ENCODE measurements at places on chromosomes 2 and 18.

GRCh38 chr18:55998071-55998522, 410.1 kb upstream of the TCF4 start:
- DNase-seq, result no peak
- no peak overlapping the region for H3K27ac ChIP-seq
- H3K27me3 ChIP-seq, result no peaks in the 10 kb centered on the region

- no peak overlapping the region for H3K27ac ChIP-seq
- no peak overlapping the region for H3K4me3 ChIP-seq
- no peak for DNase-seq
Measured at GRCh38 chr18:9478545-9478944, 3.2 kb downstream of the RALBP1 start.

GRCh38 chr2:73174244-73174643, 28.1 kb upstream of the NOTO start:
- no peak for DNase-seq
- no peaks in the 10 kb centered on the region for H3K4me1 ChIP-seq
- no peak overlapping the region for H3K27ac ChIP-seq
- no peak overlapping the region for H3K4me3 ChIP-seq

- no peak for DNase-seq
- no peaks in the 10 kb centered on the region for H3K36me3 ChIP-seq
- no peak overlapping the region for H3K27ac ChIP-seq
- H3K4me3 ChIP-seq, result no peak overlapping the region
- no peaks in the 10 kb centered on the region for H3K4me1 ChIP-seq
Measured at GRCh38 chr18:36567800-36568199, 261.0 kb downstream of the TPGS2 start.

DNA sequence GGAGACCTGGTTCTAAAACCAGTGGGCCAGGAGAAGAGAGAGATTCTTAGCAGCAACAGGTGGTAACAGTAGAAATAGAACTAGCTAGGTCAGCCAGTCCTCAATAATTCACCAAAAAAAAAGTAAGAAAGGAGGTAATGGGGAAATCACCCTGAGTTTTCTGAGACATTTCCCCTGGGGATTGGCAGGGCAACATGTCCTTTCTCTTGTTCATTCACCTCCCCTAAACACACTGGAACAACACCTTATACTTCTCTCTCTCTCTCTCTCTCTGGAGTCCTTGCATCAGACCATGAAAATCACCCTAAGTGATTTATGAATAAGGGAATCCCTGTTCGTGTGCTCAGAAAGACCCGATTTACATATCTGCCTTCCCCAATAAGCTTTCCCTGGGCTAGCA, 64.8 kb downstream of the COX7A2L start:
- no peak overlapping the region for H3K4me3 ChIP-seq
- no peaks in the 10 kb centered on the region for H3K4me1 ChIP-seq
- DNase-seq, result no peak
- no peaks in the 10 kb centered on the region for H3K27me3 ChIP-seq
- H3K36me3 ChIP-seq, result peaks cover 31% of the 10 kb centered on the region

DNA sequence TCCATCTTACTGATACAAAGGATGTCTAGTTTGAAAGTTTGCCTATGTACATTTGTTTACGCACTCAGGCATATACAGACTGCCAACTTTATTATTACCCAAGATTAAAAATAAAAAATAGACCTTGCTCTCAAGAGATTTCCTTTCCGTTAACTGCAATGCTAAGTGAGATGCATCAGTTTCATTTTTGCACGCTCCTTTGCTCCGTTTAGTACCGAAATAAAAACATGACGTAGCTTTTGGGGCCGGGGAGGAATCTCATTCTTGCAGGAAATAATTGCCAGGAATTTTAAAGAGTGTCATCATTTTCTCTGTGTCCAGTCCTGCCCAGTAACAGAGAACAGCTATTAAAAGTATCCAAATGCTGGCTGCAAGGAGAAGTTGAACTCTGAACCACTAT, 169.5 kb downstream of the SLC8A1 start:
- no peak overlapping the region for H3K27ac ChIP-seq
- H3K36me3 ChIP-seq, result no peaks in the 10 kb centered on the region
- DNase-seq, result no peak
- H3K4me1 ChIP-seq, result peaks cover 19% of the 10 kb centered on the region
- no peak overlapping the region for H3K4me3 ChIP-seq
- H3K27me3 ChIP-seq, result no peaks in the 10 kb centered on the region

- H3K36me3 ChIP-seq, result peaks cover 19% of the 10 kb centered on the region
- no peak for DNase-seq
Measured at GRCh38 chr2:74146929-74147726, 584 bp downstream of the BOLA3 start.

GRCh38 chr2:42013409-42013808, 34.4 kb upstream of the PKDCC start:
- no peaks in the 10 kb centered on the region for H3K27me3 ChIP-seq
- H3K4me3 ChIP-seq, result no peak overlapping the region
- H3K27ac ChIP-seq, result no peak overlapping the region
- H3K4me1 ChIP-seq, result no peaks in the 10 kb centered on the region

GRCh38 chr2:195318440-195319111, 338.4 kb upstream of the SLC39A10 start:
- H3K27me3 ChIP-seq, result no peaks in the 10 kb centered on the region
- no peak overlapping the region for H3K4me3 ChIP-seq
- peak overlapping the region; percentile 94 for H3K27ac ChIP-seq
- H3K4me1 ChIP-seq, result peaks cover 41% of the 10 kb centered on the region

GRCh38 chr2:218659258-218659987, at the start of the genes BCS1L and ZNF142:
Gene BCS1L (plus strand): TSS chr2:218659683. CDS start chr2:218660988, 1,305 bp downstream.
Gene ZNF142 (minus strand): TSS chr2:218659623. CDS start chr2:218656429, 3,194 bp downstream.
- H3K4me3 ChIP-seq, result peak within 1 kb of the TSS; percentile 83
- peak within 1 kb of the TSS; percentile 42 for H3K27ac ChIP-seq
- peaks cover 54% of the 10 kb centered on the region for H3K36me3 ChIP-seq
- no peaks in the 10 kb centered on the region for H3K4me1 ChIP-seq
- DNase-seq, result peak; percentile 94

DNA sequence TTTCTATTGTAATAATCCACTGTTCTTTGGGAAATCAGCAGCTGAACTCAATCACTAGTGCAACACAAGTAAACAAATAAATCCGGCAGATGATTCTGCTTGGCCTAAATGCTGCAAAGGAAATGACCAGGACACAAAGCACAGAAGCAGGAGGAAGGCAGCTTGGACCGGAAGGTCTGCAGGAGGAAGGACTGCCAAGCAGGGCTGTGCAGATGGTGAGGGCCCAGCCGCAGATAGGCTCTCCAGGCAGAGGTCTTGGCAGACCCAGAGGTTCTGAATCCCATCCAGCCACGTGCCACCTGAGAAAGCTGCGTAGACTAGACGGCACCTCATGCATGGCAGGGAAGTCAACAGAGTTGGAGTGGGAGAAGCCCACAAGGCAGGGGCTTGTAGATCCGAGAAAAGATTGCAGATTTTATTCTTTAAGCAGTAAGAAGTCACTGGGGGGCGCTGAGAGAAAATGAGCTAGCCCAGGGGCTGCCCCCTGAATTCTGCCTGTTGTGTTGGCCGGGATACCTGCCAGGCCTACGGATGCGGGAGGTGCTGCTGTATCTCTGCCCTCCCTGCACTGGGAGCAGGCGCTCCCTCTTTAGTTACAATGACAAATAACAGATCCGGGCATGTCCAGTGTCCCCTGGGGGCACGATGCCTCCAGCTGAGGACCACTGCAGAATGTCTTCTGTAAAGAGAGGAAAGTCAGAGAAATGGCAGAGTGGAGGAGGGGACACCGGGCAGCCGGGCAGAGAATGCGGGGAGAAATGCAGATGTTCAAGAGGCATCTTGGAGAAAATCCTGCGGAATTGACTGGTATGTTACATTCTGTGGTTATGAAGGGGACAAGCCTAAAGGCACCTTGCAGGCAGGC, 153.5 kb downstream of the PXDN start:
- H3K27ac ChIP-seq, result no peak overlapping the region
- no peaks in the 10 kb centered on the region for H3K27me3 ChIP-seq
- H3K36me3 ChIP-seq, result no peaks in the 10 kb centered on the region
- DNase-seq, result peak; percentile 43
- H3K4me3 ChIP-seq, result no peak overlapping the region
- H3K4me1 ChIP-seq, result peaks cover 22% of the 10 kb centered on the region

- H3K4me1 ChIP-seq, result peaks cover 12% of the 10 kb centered on the region
- H3K4me3 ChIP-seq, result no peak overlapping the region
- no peaks in the 10 kb centered on the region for H3K27me3 ChIP-seq
- DNase-seq, result no peak
Measured at GRCh38 chr2:237588044-237588696, 2.4 kb downstream of the RAB17 start.

DNA sequence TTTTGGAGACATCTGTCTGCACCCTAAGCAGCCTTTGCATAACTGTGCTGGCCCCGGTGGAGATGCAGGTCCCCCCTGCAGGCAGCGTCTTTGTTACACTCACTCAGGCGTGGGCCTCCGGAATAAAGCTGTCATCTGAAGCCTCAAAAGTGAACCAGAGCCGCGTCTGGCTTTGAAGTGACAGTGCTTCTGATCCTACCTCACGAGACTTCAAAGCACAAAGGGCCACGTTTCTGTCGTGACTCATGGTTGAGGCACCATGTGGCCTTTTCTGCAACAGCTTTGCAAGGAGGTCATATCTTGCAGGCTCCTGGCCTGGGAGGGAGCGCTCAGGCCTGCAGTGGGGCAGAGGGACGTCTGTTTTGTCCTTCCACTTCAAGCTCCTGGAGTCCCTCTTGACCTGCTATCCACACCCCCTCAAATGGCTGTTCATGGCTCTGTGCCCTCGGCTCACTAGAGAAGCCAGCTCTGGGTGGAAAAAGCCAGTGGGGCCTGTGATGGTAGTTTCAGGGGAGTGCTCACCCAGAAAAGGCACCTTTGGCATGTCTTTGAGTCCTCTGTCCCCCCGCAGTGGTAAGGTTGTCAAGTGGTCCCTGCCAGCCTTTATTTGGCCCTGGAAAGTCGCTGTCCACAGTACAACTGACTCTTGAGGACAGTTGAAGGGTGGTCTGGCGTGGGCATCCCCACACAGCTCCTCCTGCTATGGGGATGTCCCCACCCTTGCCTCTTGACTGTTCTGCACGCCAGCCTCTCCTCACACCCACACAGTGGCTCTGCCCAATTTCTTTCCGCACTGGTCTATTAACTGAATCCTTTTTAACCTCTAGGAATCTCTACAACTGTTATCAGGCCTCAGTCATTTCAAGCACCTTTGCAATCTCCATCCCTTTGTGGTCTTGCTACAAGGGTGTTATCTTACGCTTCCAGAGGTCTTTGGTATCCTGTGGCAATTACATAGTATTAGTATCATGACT, 19.3 kb downstream of the GPR55 start:
- H3K4me1 ChIP-seq, result peaks cover 9% of the 10 kb centered on the region
- DNase-seq, result no peak
- no peaks in the 10 kb centered on the region for H3K27me3 ChIP-seq
- H3K4me3 ChIP-seq, result no peak overlapping the region
- no peaks in the 10 kb centered on the region for H3K36me3 ChIP-seq
- no peak overlapping the region for H3K27ac ChIP-seq

DNA sequence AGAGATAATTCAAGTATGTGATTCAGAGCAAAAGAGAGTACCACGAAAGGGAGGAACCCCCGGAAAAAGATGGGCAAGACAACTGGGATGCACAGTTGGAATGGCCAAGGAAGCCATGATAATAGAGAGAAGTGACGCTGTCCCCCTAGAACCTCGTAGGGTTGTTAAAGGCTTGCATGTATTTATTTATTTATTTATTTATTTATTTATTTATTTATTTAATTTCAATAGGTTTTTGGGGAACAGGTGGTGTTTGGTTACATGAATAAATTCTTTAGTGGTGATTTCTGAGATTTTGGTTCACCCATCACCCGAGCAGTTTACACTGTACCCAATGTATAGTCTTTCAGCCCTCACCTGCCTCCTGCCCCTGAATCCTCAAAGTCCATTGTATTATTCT, 11.5 kb upstream of the PDCL3 start:
- no peaks in the 10 kb centered on the region for H3K27me3 ChIP-seq
- H3K4me3 ChIP-seq, result no peak overlapping the region
- DNase-seq, result no peak
- H3K27ac ChIP-seq, result no peak overlapping the region

- H3K27ac ChIP-seq, result no peak overlapping the region
- H3K27me3 ChIP-seq, result no peaks in the 10 kb centered on the region
- peaks cover 91% of the 10 kb centered on the region for H3K36me3 ChIP-seq
- no peaks in the 10 kb centered on the region for H3K4me1 ChIP-seq
- H3K4me3 ChIP-seq, result no peak overlapping the region
Measured at GRCh38 chr2:36502081-36502480, 95.9 kb downstream of the FEZ2 start.

GRCh38 chr2:168147830-168148794, 99.3 kb downstream of the STK39 start:
- H3K4me3 ChIP-seq, result no peak overlapping the region
- H3K27me3 ChIP-seq, result no peaks in the 10 kb centered on the region
- no peak for DNase-seq
- H3K36me3 ChIP-seq, result 0 out of 2 replicates have a peak, but pooled peaks cover 8% of the 10 kb centered on the region
- H3K4me1 ChIP-seq, result no peaks in the 10 kb centered on the region
- H3K27ac ChIP-seq, result no peak overlapping the region

DNA sequence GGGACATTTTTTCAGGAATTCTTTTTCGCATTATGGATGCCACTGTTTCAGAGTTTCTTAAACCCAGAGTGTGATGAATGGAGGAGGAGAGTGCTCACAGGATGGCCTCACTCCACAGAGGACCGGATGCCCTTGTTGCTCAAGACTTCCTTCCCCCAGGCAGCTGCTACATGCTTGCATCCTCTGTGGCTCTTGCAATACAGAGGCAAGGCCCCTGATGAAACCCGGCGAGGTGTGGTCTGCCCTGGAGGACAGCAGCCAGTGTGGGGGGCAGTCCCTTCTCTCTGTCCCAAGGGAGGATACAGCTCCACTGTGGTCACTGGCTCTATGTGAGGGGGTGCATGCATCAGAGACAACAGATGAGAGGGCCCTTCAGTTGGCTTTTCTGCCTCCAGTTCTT, 109.6 kb downstream of the SH3RF3 start:
- no peaks in the 10 kb centered on the region for H3K27me3 ChIP-seq
- H3K36me3 ChIP-seq, result no peaks in the 10 kb centered on the region
- DNase-seq, result peak; percentile 84
- H3K4me3 ChIP-seq, result no peak overlapping the region

DNA sequence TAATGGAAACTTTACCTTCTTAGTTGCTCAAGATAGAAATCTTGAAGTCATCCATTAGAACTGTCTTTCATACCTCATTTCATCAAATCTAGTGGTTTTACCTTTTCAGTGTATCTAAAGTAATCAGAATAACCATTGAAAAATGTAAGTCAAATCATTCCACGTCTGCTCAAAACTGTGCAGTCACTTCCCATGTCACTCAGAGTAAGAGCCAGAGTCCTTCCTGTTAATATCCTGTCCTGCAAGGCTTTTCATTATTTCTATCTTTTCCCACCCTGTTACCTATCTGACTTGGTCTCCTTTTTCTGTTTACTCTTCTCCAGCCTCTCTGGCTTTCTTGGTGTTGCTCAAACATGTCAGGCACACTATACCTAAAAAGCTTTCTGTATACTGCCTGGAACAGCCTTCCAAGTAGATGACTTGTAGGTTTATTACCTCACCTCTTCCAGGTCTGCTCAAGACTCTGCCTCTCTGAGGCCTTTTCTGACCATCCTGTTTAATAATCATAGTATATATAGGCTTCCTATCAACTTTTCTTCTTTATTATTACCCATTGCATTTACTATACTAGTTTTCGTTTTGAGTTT, 3.4 kb downstream of the C2orf69 start:
- no peak for DNase-seq
- H3K27ac ChIP-seq, result no peak overlapping the region
- no peak overlapping the region for H3K4me3 ChIP-seq

GRCh38 chr2:236352761-236353593, 88.8 kb upstream of the ASB18 start:
- no peak for DNase-seq
- H3K4me1 ChIP-seq, result no peaks in the 10 kb centered on the region
- H3K27ac ChIP-seq, result no peak overlapping the region
- no peaks in the 10 kb centered on the region for H3K36me3 ChIP-seq
- no peaks in the 10 kb centered on the region for H3K27me3 ChIP-seq
- no peak overlapping the region for H3K4me3 ChIP-seq

GRCh38 chr2:53964257-53964952, 6.4 kb downstream of the PSME4 start:
- H3K27ac ChIP-seq, result peak overlapping the region; percentile 25
- H3K4me3 ChIP-seq, result no peak overlapping the region
- DNase-seq, result no peak
- H3K27me3 ChIP-seq, result no peaks in the 10 kb centered on the region

All from RWPE2 (cell line).